ENCODE measurements at places on chromosomes 6 and 20. TPM values are rescaled to one million over a fixed set of nuclear protein-coding genes. Genes with fewer than 3 reads are reported as not detected.

DNA sequence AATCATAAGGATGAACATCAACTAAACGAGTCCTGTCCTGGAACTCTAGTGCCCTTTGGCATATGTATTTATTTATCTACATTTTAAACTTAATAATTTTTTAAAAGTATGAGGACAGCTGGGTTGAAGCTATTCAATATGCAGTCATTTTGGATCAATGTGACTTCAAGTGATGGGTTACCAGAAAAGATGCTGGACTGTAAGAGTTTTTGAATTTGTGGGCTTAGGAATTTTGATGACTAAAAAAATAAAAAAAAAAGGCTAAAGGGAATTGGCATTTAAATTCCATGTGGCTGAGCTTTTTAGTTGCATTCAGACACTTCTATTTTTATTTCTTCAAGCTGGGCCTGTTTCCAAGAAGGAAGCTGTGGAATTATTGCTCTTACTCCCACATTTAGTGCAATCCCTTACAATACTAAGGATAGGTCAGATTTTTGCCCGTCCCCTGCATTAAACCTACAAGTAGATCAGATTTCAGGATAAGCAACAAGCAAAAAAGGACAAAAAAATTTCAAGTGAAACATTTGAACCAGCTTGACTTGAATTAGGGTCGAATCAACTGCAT lies 704.2 kb upstream of the CITED2 start:
- DNase-seq = peak; percentile 96

DNA sequence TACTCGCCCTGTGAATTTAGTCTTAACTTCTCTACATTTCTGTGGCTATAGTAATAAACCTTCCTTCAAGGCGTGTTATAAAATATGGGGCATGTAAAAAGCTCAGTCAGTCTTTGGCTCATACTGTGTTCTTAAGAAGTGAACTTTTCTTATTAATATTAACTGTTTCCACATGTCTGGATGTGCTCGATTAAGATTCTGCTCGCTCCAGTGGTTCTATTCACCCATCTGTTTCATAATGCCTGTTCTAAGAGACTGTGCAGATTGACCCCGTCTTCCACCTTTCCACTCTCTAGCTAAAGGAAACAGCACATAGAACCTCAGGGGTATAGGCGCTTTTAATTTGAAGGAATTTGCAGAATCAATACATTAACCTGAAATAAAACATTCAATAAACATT lies 99.9 kb downstream of the L3MBTL3 start:
- DNase-seq = no peak

GRCh38 chr6:93139408-93140081 lies 279.8 kb downstream of the EPHA7 start:
- DNase-seq = no peak

GRCh38 chr6:107642861-107643328 lies 153.0 kb downstream of the SOBP start:
- no peak for DNase-seq

GRCh38 chr20:57628047-57628961 lies 8.1 kb upstream of the ZBP1 start:
- no peak for DNase-seq

GRCh38 chr6:15952231-15953151 lies 176.4 kb upstream of the MYLIP start:
- peak; percentile 55 for DNase-seq

- no peak for DNase-seq
Measured at GRCh38 chr6:104201557-104201956, 658.2 kb downstream of the HACE1 start.

GRCh38 chr6:41637194-41638001 lies 870 bp upstream of the MDFI start:
- DNase-seq = no peak

DNA sequence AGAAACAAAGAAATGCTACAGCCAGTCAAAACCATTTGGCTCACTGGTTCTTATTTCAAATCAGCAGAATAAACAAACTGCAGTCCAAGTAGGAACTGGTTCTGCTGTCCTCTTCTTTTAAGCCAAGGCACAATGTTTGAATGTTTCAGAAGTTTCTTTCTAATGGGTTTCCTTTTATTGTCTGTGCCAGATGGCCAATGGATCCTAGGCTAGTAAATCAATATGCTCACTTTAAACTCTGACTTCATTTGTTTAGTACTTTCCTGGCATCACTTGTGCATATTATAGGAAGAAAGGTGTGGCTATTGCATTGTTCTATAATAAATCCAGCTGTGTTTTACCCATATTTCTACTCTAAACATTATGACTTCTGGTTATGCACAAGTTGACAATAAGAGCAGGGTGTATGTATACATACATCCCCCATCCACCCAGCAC lies 99.7 kb upstream of the PLCB4 start:
- DNase-seq = no peak

The JPH2 gene
- 205 TPM for total RNA-seq

The LHFPL5 gene
- total RNA-seq = not detected

The RMND1 gene
- total RNA-seq = 12.2 TPM

The COL11A2 gene
- 70.6 TPM for total RNA-seq

GRCh38 chr6:144566868-144567615 lies 281.9 kb downstream of the UTRN start:
- no peak for DNase-seq

DNA sequence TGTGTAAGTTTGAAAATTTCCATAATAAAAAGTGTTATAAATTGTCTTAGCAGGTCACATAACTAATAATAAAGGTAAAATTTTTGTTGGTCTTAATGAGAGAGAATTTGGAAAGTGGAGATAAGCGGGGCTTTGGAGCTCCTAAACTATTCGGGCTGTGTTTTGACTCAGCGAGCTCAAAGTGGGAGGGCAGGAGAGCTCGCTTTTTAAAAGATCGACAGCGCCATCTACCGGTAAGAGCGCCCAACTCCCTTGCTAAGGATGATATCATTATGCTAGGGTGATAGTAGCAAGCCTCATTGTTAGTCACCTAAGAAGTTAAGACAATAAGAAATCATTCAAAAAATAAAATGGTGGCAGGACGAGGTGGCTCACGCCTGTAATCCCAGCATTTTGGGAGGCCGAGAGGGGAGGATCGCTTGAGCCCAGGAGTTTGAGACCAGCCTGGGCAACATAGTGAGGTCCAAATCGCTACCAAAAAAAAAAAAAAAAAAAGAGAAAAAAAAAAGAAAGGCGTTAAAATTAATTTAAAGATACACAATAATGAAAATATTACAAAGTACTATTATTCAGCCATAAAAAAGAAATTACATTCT lies 24.8 kb downstream of the C6orf15 start:
- peak; percentile 92 for DNase-seq

DNA sequence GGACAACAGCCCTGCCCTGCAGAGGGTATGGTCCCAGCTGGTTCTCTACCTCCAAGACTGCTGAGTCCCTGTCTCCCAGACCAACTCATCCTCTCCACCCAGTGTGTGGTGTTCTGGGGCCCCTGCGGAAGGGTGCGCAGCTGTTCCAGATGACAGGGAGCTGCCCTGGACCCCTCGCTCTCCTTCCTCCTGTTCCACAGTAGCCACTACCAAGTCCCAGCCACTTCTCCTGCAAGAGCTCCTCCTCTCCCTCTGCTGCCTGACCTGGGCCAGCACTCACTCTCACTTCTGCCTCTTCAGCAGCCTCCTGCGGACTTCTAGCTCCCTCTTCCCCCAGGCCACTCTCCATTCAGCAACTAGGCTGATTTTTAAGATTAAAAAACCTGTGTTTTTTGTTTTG lies 40.1 kb upstream of the TMEM181 start:
- DNase-seq = no peak

The ASCC3 gene
- 26.5 TPM for total RNA-seq

GRCh38 chr6:149990661-149991471 lies 27.1 kb downstream of the ULBP1 start:
- DNase-seq = no peak

DNA sequence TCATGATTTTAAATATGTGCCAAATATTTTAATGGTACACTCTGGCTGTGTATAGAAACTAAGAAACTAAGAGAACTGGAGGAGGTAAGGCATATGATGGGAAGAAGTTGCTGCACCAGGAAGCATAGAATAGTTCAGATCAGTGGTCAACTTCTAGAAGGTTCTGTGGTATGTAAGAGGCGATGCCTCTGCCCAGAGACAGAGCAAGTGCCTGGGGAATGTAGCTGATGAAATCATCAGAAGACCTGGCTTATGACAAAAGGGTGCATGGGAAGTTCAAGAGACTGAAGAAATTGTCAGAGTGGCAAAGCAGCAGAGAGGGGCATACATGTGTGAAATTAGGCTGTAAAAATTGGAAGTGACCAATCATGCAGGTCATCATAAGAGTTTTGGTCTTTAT lies 580.8 kb downstream of the BMP2 start:
- no peak for DNase-seq

DNA sequence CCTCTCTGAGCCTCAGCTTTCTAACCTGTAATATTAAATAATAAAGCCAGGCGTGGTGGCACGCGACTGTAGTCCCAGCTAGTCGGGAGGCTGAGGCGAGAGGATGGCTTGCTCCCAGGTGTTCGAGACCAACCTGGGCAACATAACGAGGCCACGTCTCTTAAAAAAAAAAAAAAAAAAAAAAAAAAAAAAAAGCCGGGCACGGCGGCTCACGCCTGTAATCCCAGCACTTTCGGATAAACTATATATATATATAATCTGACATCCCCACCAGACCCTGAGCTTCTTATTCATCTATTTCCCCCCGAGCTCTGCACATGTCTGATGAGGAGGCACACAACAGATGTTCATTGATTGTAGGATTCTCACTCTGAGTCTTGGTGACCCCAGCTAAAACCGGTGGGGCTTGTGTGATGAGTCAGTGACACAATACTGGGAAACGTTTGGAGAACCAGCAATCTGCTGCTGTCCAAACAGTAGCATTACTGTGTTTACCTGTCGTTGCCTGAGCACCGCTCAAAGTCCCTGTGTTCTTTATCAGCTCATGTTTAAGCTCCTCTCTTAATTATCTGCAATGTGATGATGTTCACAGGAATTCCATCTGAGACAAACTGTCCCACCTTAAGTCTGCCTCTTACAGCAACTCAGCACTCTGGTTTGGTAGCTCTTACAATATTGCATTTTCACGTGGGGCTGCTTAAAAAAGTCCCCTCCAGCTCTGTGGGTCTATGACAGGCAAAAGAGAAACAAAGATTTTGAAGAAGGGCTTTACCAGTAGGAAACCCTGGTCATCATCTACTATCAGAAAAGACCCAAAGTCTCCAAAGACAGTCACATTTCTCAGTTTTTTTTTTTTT lies 1.0 kb upstream of the SPATA2 start:
- no peak for DNase-seq

DNA sequence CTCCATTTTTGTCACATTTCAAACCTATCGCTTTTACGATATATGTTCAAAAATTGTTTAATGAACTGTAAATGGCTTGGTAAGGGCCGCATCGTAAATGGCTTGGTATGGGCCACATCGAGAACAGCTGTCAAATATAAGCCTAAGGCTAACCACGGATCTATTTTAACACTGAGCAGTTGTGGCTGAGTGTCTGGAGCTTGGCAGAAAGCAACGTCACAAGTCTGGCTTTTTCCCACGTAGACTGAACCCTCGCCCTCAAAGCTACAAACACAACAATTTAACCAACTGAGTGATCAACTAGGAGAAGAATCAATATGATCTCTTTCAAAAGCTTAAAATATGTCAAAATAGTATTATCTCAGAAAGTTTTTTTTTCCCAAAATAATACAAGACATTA lies 71.4 kb upstream of the PRSS16 start:
- no peak for DNase-seq

The KCNG1 gene
- total RNA-seq = 129 TPM

DNA sequence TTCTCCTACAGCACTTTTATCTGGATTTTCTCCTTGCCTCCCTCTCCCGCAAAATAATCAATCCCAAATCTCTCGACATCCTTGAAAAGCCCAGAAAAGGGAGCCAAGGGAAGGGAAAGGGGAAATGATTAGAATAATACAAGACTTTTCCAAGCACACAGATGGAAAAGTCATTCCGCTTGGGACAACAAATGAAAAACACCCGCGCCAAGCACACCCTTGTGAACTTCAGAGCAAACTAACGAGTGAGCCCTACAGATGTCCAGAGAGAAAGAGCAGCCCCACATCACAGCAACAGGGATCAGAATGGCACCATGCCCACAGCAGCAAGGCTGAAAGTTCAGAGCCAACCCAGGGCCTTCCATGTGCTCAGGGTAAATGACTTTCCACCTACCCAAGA lies 49.6 kb downstream of the NINL start:
- no peak for DNase-seq

DNA sequence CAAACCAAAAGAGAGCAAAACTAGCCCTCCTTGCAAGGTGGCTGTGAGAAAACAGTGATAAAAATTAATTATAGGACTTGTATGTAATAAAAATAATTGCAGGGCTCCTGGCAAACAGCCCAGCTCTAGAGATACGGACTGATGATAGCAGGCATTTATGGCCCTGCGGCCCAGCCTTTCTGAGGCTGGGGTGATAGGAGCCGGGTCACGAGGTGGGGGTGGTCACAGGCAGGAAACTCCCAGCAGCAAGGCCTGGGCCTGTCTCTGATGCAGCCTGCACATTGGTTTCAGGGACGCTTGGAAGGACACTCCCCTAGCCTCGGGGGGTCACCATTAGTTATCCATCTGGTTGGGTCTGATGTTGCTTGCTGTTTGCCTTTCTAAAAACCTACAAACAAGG lies 18.7 kb upstream of the TTPAL start:
- DNase-seq = no peak

DNA sequence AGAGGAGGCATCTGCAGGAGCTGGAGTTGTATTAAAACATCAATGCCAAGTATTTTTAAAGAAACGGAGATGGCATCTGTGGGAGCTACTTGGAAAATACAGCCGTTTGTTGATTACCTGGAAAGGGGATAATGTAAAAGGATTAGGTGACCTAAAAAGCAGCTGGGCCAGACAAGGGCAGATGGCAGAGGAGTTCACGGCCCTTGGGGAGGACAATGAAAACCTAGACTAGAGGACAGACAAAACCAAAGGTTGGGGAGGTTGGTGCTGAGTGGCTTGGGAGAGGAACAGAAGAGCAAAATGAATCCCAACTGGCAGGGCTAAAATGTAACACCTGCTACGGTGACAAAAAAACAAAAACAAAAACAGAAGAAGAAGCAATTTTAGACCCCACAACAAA lies 260.5 kb upstream of the JARID2 start:
- DNase-seq = no peak

DNA sequence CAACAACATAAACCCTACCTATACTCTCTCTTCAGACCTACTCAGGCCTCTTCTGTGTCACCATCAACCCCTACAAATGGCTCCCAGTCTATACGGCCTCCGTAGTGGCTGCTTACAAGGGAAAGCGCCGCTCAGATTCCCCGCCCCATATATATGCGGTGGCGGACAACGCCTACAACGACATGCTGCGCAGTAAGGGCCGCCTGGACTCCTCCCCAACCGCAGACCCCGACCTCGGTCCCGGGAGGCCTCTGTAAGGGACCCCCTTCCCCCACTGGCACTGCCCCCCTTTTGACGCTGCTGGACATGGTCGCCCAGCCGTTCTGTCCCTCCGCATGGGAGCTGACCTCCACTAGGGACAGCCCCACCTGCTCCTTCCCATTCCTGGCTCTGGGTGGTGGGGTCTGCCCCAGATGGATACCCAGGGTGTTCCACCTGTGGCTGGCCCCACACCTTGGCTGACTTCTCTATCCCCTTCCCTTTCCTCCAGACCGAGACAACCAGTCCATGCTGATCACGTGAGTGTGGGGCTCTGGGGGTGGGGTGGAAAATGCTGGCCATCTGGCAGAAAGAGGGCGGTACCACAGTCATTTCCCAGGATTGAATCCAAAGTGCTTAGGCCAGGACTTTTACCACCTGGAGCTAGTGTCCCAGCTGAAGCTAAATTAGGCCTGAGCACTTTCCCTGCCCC lies 25.0 kb downstream of the MYH7B start:
- no peak for DNase-seq
